ENCODE measurements at places on chromosomes 5 and 9. TPM values are rescaled to one million over a fixed set of nuclear protein-coding genes. Genes with fewer than 3 reads are reported as not detected.

GRCh38 chr5:60822285-60822556 lies 21.8 kb downstream of the ELOVL7 start:
- no peak for DNase-seq

Gene TMEM174
- not detected for total RNA-seq

DNA sequence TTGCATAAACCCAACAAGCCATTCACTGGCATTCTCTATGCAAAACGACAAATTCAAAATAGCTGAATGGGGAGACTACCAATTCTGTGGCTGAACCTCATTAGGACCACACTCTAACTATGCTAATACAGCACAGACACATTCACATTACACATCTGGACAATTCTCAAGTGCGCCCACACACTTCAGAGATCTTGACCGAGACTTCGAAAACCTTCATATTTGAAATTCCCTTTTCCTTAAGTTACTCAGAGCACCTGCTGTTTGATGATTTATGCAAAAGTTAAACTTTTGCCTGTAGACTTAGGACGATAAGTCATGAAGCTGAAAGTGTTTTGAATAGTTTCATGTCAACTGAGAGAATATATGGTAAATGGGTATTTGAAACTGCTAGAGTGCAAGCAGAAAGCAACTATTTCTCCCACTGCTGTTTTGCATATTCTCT lies 111.9 kb downstream of the FBN2 start:
- DNase-seq = no peak

GRCh38 chr5:156051972-156052371 lies 275.0 kb upstream of the SGCD start:
- DNase-seq = no peak

Gene CDH18
- not detected for total RNA-seq

Gene WDR38
- total RNA-seq = not detected

- no peak for DNase-seq
Measured at GRCh38 chr9:107280543-107280942, 2.5 kb upstream of the RAD23B start.

- no peak for DNase-seq
Measured at GRCh38 chr5:59756373-59757035, 137.0 kb downstream of the PDE4D start.

Gene TXNDC8
- total RNA-seq = not detected

DNA sequence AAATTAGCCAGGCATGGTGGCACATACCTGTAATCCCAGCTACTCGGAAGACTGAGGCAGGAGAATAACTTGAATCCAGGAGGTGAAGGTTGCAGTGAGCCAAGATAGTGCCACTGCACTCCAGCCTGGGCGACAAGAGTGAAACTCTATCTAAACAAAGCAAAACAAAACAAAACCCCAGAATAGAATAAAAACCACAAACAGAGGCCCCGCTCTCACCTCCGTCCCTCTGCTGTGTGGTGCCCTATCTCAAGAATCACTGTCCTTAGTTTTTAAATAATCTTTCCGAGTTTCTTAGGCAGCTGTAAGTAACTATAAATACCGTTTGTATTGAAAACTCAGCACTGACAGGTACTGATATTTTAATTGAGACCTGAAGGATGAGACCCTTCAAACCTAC lies 42.7 kb upstream of the IER5L start:
- no peak for DNase-seq

GRCh38 chr5:13624283-13625074 lies 320.0 kb downstream of the DNAH5 start:
- DNase-seq = no peak

DNA sequence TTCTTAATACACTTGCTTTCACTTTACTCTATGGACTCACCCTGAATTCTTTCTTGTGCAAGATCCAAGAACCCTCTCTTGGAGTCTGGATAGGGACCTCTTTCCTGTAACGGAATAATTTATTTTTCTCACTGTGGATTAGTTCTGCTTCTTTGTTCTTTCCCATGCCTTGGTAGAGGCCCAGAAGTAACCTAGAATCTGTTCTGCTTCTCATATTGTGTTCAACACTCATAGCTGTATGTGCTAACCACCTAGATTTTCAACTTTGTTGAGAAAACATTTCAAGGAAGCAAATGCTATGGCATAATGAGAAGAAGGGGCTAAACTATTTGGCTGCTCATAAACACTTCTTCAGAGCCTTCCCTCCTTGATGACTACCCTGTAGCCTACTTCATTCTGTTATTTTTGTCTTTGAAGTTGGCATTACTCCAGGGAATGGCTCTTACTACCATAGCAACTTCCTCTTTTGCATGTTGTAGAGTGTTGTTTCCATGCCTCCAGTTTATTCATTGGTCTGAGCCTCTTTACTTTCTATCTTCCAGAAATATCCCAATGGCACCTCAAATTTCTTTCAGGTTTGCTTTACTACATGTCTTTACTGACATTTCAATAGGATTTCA lies 74.3 kb downstream of the KIAA0825 start:
- no peak for DNase-seq

Gene NOXA1
- 0.66 TPM for total RNA-seq

Gene CDC20B
- not detected for total RNA-seq

GRCh38 chr5:133121080-133121479 lies 69.3 kb downstream of the HSPA4 start:
- DNase-seq = no peak

DNA sequence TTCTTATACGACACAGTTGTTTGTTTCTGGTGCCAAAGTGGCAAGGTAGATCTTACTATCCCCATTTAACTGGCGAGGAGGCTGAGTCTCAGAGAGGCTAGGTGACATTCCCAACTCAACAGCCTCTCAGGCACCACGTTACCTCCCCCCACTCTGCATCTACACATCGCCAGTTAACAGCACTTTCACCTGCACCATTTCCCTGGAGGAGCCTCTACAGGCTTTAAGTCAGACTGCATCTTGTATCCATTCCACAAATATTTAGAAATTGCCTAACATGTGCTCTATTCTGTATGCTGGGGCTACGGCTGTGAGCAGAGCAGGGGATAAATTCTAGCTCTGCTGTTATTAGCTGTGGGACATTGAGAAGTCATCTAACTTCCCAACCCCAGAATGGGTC lies 168.6 kb downstream of the INSYN2B start:
- no peak for DNase-seq

GRCh38 chr5:54205918-54206317 lies 104.5 kb downstream of the ARL15 start:
- no peak for DNase-seq
